MG63 (cell line): ENCODE measurements at places on chromosomes 5 and 9. TPM values are rescaled to one million over a fixed set of nuclear protein-coding genes. Genes with fewer than 3 reads are reported as not detected.

The SEMA6A gene
- total RNA-seq: not detected in 2 replicates

The KLHL3 gene
- total RNA-seq: 0.82 TPM in 1 of 2 replicates, not detected in the other

The OR1N2 gene
- not detected in 2 replicates for total RNA-seq

The SLC1A1 gene
- 0.42 and 1.3 TPM in 2 replicates for total RNA-seq

The TMEFF1 gene
- total RNA-seq: 8.8 TPM in 1 of 2 replicates, not detected in the other

The RANBP3L gene
- not detected in 2 replicates for total RNA-seq

The FAM153A gene
- total RNA-seq: not detected in 2 replicates

The GABRA1 gene
- total RNA-seq: not detected in 2 replicates

The HTR1A gene
- total RNA-seq: not detected in 2 replicates

The NOXA1 gene
- not detected in 2 replicates for total RNA-seq

The MORN5 gene
- total RNA-seq: not detected in 2 replicates

The SLC4A9 gene
- not detected in 2 replicates for total RNA-seq

The GDA gene
- total RNA-seq: not detected in 2 replicates

The DNM1 gene
- total RNA-seq: 0.20 and 0.30 TPM in 2 replicates

The PCDHGA4 gene
- 0.23 and 0.44 TPM in 2 replicates for total RNA-seq

The NR4A3 gene
- not detected in 2 replicates for total RNA-seq

The STPG3 gene
- not detected in 2 replicates for total RNA-seq

The LURAP1L gene
- 67.0 and 69.9 TPM in 2 replicates for total RNA-seq

The IL4 gene
- total RNA-seq: not detected in 2 replicates

The MIER3 gene
- total RNA-seq: 7.7 and 82.5 TPM in 2 replicates

The LCN10 gene
- total RNA-seq: not detected in 2 replicates

The ORM2 gene
- not detected in 2 replicates for total RNA-seq

The POLK gene
- 10.9 and 24.0 TPM in 2 replicates for total RNA-seq

The HMGCR gene
- 21.5 and 27.4 TPM in 2 replicates for total RNA-seq

The SPATA31A3 gene
- not detected in 2 replicates for total RNA-seq

The KIAA0825 gene
- 0.92 and 3.1 TPM in 2 replicates for total RNA-seq

The POLR3G gene
- total RNA-seq: 23.9 and 49.6 TPM in 2 replicates

The CYSRT1 gene
- 0.89 and 1.5 TPM in 2 replicates for total RNA-seq

The CDC25C gene
- total RNA-seq: 20.2 and 23.9 TPM in 2 replicates

The ENG gene
- total RNA-seq: 12.9 and 14.0 TPM in 2 replicates

The LHX3 gene
- total RNA-seq: not detected in 2 replicates

The IL7R gene
- total RNA-seq: 3.4 and 3.6 TPM in 2 replicates

The AGTPBP1 gene
- total RNA-seq: 13.0 and 22.5 TPM in 2 replicates

The NPR3 gene
- 5.8 and 6.6 TPM in 2 replicates for total RNA-seq

The DND1 gene
- 0.94 TPM in 1 of 2 replicates, not detected in the other for total RNA-seq

The F2RL2 gene
- total RNA-seq: 0.20 and 9.5 TPM in 2 replicates
